ENCODE measurements at places on chromosomes 11 and 22.

GRCh38 chr11:15816260-15816871 lies 540.0 kb downstream of the SOX6 start:
- no peak for DNase-seq

DNA sequence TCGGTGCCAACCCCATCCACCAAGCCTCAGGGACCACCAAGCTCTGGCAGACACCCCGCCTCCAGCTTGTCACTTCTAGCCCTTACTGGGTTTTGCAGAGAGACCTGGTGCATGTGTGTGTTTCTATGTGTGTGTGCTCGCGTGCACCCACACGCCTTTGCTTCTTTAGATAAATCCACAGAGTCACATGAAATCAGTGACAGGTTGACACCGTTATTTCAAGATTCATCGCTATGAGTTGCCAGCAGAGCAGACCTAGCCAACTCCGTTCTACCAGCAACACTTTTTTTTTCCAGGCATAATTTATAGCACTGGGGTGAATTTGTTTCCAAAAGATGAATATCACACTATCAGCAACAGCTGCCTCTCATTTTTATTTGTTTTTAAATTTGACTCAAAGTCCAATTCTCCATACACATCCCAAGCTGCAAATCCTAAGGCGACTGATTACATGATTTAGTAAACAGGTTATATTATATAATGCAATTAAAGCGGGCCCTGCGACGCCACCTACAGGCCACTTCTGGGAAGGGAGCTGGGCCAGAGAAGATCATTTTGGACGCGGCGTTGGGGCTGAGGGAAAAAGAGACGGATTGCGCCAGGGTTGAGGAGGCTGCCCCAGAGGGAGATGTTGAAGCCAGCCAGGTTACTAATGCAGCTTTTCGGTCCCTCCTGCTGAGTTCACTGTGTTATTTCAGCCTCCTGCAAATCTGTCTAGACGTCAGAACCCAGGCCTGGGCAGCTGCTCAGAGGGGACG lies 150.5 kb downstream of the FEZ1 start:
- peak; percentile 83 for DNase-seq

DNA sequence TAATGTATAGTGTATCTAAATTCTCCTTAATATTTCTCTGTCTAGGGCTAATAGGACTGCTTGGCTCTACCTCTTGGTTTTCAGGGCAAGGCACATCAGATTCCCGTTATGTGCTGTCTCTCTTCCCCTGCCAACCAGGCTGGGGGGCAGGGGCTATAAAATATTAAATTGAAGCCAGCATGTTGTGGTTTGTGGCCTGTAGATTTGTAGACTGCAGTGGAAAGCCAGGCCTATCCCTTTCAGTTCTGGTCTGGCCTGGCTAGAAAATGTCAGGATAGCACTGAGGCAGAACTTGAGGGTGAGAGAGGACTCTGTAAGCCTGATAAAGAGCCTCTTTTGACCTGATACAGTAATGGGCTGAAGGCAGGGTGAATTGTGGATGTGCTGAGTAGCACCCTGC lies 14.4 kb upstream of the GRK2 start:
- DNase-seq: no peak

DNA sequence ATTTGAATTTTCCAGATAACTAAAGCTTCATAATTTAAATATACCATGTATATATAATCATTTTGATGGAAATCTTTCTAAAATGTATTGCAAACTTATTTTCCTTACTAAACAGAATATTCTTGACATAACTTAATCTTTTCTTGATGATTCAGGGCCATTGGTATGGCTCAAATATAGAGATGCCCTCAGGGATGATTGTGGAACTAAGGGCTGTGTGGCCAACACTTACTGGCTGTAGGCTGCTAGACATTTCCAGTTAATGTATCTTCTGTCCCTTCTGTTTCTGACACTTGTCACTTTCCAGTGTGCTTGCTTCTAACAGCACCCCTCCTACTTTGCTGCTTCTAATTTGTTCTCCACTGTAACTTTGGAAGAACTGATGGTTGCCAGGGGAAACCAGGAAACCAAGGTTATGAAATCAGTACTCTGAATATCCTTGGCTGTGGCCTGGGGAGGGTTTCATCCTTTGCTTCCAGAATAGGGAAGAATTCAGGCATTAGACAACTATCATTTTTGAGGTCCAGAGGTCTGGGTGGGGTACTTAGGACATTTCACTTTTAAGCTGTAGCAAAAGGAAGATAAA lies 697.2 kb downstream of the ETS1 start:
- DNase-seq: no peak

GRCh38 chr11:133905677-133906156 lies 51.1 kb downstream of the IGSF9B start:
- no peak for DNase-seq

DNA sequence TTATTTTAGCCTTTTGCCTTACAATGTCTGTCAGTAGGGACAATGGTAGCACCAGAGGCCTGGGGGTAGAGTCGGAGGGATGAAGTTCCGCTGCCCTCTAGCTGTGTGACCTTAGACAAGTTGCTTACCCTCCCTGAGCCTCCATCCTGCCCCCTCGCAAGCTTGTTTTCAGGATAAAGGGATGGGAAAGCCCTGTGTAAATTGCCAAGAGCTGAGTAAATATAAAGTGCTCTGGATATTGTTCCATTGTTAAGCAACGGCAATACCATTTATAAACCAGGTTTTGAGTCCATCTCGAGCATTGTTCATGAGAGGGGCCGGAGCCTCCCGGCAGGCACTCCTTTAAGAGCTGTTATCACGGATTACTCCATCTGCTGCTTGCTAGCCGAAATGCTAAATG lies 72.9 kb downstream of the ZBTB16 start:
- no peak for DNase-seq

GRCh38 chr11:6333095-6333494 lies 12.8 kb upstream of the CAVIN3 start:
- no peak for DNase-seq

DNA sequence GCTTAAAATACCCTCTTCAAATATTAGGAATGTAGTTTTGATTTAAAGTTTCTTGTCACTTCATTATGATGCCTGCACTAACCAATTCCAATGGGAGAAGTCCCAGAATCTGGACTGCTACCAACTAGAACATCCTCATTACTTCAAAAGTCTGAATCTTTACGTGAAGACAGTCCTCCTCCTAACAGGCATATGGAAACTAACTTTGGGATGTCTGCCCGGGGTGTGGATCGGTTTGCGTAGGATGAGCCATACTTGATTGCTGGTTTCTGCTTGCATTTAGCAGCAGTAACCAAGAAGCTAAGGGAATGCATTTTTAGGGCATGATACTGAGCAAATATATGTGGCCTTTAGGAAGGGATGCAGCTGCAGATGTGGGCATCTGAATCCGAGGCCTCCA lies 177.1 kb downstream of the LRRC4C start:
- DNase-seq: no peak

GRCh38 chr11:134332189-134332631 lies 422 bp downstream of the GLB1L2 start:
- DNase-seq: no peak

DNA sequence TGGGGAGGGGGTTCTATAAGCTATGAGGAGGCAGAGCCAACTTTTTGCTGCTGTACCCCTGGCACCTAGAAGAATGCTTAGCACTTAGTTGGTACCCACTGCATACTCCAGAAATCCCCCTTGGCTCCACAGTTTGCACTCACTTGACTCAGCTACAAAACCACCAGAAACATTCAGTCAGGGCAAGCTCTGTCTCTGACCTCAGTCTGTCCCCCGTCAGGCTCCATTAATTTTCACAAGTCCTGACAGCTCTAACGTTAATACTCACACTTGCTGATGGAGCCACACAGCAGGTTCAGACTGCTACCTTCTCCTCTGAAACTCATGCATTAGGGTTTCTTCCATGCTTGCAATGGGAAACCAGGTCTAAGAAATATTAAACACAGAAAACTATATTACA lies 81.7 kb downstream of the MPPED2 start:
- no peak for DNase-seq

- DNase-seq: no peak
These were observed 74.5 kb upstream of the LMO1 start for GRCh38 chr11:8338138-8338537.

DNA sequence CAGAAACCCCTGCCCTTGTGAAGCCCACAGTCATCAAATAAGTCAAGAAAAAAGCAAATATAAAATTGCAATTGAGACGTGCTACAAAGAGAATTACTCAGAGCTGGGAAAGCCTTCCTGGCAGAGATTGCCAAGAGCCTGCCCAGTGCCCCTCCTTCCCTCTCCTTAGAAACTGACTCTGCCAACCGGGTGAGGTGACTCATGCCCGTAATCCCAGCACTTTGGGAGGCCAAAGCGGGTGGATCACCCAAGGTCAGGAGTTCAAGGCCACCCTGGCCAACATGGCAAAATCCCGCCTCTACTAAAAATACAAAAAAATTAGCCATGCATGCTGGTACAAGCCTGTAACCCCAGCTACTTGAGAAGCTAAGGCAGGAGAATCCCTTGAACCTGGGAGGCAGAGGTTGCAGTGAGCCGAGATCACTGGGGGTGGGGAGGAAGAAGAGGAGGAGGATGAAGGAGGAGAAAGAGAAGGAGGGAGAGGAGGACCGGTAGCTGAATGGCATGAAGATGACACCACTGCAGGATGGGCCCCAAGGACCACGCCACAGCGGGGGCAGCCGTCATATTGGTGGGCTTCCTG lies 76.1 kb upstream of the RTL6 start:
- DNase-seq: no peak

DNA sequence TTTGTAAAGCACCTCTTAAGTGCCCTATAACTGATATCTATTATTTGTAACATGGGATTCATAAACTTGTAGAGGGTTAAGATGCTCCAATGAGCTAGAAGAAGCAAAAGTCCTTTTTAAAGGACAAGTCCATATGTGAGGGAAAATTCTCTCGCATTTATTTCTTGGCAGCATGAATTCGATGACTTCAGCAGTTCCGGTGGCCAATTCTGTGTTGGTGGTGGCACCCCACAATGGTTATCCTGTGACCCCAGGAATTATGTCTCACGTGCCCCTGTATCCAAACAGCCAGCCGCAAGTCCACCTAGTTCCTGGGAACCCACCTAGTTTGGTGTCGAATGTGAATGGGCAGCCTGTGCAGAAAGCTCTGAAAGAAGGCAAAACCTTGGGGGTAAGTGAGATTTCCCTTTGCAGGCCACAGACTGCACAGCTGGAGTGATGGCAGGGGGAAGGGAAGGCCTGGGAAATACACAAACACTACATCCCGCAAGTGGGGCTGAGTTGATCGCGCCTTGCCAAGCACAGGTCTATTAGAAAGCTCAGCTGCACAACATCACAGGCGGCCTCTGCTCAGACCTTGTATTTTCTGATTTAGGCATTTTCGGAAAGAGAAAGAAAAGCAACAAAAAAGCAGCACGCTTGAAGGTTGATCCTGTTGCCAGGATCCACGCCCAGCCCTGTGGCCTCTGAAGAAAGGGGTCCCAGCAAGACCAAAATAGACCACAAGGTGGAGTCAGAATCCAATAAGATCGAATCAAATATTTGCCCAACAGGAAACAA lies 1.5 kb downstream of the MS4A8 start:
- no peak for DNase-seq

DNA sequence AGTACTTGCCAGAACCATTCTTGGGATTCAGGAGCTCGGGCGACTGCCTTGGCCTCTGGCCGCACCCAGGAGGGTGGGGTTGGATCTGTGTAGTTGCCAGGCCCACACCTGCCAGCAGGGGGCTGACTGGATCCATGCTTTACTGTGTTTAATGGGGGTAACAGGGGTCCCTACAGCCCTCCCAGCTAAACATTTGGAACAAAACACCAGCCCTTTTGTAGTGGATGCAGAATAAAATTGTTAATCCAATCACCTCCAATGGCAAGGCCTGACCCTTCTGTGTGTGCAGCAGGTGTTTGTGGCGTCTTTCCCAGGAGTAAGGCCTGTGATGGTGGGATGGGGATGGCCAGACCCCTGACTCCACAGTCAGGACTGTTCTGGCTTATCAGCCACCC lies 22.5 kb downstream of the SUN2 start:
- DNase-seq: no peak

GRCh38 chr11:18492888-18493287 lies 33.9 kb downstream of the TSG101 start:
- no peak for DNase-seq

Measured in coronary artery (tissue), 2 donors.